ENCODE measurements at places on chromosomes 16 and 17. TPM values are rescaled to one million over a fixed set of nuclear protein-coding genes. Genes with fewer than 3 reads are reported as not detected.

- DNase-seq = no peak
Observed at GRCh38 chr16:30357715-30358576, 2.8 kb upstream of the CD2BP2 start.

GRCh38 chr16:59274141-59274540, 540.0 kb upstream of the GOT2 start:
- no peak for DNase-seq

GRCh38 chr17:36705874-36706731, 104.7 kb downstream of the MRM1 start:
- DNase-seq = peak; percentile 62

DNA sequence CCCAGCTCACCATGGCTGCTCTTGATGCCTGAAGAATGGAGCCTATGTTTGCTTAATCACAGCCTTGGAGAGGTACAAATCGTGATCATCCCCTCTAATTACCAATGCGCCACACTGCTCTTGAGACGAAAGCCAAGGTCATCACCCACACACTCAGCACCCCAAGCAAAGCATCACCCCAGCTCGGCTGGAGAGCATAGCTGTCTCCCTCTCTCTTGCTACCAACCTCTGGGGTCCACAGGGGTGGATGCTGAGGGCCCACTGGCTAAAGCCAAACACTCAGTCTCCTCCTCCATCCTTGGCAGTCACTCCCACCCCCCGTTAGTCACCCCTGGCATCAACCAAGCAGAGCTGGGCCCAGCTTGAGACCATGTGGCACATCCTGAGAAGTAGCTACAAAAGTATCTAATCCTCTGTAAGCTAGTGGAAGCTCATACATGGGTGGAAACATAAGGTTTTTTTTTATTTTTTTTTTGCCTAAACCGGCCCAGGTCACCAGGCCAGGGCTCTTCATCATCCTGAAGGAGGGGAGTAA, 44.8 kb downstream of the PIMREG start:
- no peak for DNase-seq

GRCh38 chr17:81379523-81379942, 15.7 kb upstream of the BAHCC1 start:
- DNase-seq = peak; percentile 55

DNA sequence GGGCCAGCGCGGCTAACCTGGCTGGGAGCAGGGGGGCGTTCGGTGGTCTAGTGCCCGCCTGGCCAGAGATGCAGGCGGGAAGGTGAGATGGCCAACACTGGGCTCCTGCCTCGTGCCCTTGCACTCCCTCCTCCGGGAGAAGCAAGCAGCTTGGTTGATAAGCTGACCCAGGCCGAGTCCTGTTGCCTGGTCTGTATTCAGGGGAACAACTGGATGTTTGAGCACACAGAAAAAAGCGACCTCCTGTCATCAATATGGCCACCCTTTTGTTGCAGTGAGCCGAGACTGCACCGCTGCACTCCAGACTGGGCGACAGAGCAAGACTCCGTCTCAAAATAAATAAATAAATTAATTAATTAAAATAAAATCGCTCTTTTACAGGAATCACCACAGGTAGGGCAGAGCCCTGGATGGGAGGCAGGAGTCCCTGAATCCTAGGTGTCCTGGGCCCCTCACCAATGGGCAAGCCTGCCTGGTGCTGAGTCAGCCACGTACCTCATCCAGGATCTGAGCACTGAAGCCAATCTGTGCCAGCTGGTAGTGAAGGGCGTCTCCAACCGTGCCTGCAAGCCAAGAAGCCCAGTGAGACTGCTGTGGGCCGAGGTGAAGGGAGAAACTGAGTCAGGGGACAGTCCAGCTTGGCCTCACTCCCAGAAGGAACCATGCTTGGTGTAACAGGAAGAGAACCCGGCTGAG, 31.8 kb downstream of the HASPIN start:
- no peak for DNase-seq

DNA sequence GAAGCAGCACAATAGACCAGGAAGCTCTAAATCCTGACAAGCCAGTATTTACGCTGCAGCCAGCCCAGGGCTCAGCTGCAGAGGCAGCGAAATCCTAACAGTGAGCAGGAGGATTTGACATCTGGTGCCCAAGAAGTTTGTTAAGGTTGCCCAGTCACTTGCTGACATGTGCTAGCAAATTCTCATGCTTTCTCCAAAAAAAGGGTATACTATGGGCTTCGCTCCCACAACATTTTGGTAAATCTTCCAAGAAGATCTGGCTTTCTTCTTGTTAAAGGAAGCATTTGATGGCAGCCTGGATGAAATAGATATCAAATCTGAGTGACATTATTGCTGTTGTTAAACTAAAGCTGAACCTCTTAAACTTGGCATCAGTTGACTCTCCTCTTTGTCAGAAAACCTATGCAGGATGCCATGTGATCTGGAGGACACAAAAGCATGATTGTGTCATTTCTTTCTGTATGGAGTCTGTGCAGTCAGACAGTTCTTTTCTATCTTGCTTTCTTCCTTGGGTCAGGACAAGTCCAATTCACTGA, 949.7 kb upstream of the RBFOX1 start:
- no peak for DNase-seq

- no peak for DNase-seq
Observed at GRCh38 chr17:42365136-42365535, 23.1 kb downstream of the STAT3 start.

- DNase-seq = no peak
Observed at GRCh38 chr16:14289692-14290340, 218.7 kb downstream of the MRTFB start.

GRCh38 chr17:81173762-81174155, 7.7 kb upstream of the AATK start:
- no peak for DNase-seq

GRCh38 chr16:83470416-83470815, 337.4 kb upstream of the HSBP1 start:
- DNase-seq = no peak

GRCh38 chr17:13925579-13925978, 143.7 kb upstream of the COX10 start:
- no peak for DNase-seq

- peak; percentile 53 for DNase-seq
Observed at GRCh38 chr17:32495359-32496231, 8.8 kb downstream of the CDK5R1 start.

The CHST4 gene
- polyA plus RNA-seq = not detected

The OTOP3 gene
- polyA plus RNA-seq = not detected

The C16orf46 gene
- polyA plus RNA-seq = 0.47 TPM

The USP6 gene
- 0.06 TPM for polyA plus RNA-seq

The SLC25A19 gene
- 15.3 TPM for polyA plus RNA-seq

The ENPP7 gene
- 3.7 TPM for polyA plus RNA-seq

The VMO1 gene
- 2.5 TPM for polyA plus RNA-seq
